Naive B cell (primary cell): ENCODE measurements at places on chromosomes 5 and 9.

DNA sequence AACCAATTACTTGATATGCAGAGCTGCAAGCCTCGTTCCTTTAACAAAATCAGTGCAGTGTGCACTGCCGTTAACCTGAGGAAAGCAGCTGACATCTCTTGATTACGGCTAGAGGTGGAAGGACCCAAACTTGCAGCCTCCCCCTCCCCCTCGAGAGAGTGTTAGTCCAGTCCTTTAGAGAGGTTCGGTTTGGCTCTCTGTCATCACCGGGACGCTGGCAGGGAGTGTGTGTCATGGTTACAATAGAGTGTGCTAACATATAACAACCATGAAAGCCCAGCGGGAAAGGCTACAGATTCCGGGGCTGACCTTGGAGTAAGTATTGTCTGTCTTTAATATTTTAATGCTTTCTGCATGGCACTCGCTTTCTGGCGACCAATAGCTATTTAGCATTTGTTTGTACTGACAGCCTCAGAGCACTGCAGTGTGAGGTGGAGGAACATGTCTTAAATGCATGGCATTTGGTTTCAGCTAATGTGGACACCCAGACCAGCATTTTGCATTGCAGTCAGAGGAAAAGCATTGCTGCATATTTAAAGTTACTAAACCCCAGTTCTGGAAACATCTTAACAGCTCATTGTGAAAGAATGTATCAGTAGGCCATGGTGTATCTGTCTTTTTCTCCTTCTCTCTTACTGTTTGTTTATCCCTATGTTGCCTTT, 237.5 kb downstream of the CD180 start:
- DNase-seq = no peak

DNA sequence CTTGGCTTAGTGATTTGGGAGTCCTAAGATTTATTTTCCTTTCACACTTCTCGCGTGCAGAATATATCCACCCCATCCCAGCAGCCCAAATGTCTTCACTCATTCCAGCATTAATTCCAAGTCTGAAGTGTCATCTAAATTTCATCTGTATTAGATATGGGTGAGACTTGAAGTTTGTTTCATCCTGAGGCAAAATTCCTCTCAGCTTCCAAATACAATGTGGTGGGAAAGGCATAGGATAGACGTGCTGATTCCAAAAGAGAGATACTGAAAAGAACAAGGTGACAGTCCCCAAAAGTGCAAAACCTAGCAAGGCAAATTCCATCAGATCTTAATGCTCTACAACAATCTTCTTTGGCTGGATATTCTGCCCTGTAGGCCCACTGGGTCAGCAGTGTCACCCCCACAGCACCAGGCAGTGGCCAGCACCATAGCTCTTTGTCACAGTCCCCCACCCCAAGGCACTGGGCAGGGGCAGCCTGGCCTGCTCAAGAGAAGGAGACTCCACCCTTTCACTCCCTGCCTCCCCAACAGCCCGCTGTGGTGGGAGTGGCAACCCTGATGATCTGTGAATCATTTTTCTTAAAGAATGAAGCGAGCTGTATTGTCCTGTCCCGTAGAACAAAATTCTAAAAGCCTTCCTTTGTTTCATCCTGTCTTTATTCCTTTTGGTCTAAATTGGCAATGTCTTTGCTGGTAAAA, 2.7 kb upstream of the ADAM19 start:
- DNase-seq = no peak

GRCh38 chr5:163509291-163509951, 4.0 kb downstream of the MAT2B start:
- no peak for DNase-seq

- no peak for DNase-seq
Measured at GRCh38 chr9:9387511-9388115, 1225.2 kb downstream of the PTPRD start.

GRCh38 chr5:82290005-82290404, 11.9 kb upstream of the RPS23 start:
- DNase-seq = no peak

DNA sequence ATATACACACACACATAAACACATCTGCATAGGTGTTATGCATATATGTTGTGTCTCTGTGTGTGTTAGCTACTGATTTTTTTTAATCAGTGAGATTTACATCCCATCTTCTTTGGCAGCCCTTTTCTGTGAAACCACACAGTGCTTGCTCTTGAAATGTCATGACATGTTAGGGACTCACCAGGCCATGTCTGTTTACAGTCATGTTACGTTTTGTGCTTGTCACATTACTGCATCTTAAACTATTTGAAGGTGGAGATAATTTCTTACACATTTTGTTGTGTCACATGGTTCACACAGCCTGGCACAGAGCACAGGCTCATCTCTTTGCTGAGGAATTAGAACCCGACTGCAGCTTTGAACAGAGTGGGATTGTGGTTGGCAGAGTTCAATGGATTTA, 364.4 kb upstream of the RIOK2 start:
- DNase-seq = no peak

DNA sequence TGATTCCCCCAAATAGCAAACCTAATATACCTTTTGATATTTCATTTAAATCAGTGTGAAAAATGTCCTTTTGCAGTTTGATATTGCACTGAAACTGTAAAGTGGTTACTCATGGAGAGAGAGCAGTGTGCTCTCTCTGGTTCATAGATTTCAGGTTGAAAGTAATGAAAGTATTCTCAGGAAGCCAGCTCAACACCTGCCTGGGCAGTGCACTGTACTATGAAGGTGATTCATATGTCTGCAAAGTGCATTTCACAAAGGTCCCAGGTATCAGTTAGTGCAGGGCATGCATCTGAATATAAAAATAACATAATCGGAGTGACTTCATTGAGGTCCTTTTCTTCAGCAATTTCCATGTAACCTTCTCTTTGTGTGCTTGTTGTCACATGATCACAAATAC, 274.3 kb downstream of the CDH18 start:
- no peak for DNase-seq
